ENCODE measurements at places on chromosomes 5 and 9. TPM values are rescaled to one million over a fixed set of nuclear protein-coding genes. Genes with fewer than 3 reads are reported as not detected.

The C5orf52 gene
- not detected for total RNA-seq

The TOR1A gene
- total RNA-seq = 26.3 TPM

The ADAMTS6 gene
- total RNA-seq = 20.3 TPM

The IFNA13 gene
- not detected for total RNA-seq

The BTNL9 gene
- 6.3 TPM for total RNA-seq

The PPP3R2 gene
- 0.59 TPM for total RNA-seq

DNA sequence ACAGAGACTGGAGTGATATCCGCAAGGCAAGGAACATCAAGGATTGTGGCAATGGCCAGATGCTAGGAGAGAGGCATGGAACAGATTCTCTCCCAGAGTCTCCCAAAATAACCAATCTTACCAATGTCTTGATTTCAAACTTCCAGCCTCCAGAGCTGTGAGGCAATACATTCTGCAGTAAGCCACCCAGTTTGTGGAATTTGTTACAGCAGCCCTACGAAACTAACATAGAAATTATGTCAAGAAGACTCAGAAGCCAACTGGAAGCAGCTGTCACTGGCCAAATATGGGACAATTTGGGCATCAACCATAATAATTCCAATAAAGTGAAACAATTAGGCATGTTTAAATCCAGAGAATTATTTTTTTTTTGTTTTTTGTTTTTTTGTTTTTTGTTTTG lies 271.1 kb downstream of the NDUFS4 start:
- no peak for DNase-seq

DNA sequence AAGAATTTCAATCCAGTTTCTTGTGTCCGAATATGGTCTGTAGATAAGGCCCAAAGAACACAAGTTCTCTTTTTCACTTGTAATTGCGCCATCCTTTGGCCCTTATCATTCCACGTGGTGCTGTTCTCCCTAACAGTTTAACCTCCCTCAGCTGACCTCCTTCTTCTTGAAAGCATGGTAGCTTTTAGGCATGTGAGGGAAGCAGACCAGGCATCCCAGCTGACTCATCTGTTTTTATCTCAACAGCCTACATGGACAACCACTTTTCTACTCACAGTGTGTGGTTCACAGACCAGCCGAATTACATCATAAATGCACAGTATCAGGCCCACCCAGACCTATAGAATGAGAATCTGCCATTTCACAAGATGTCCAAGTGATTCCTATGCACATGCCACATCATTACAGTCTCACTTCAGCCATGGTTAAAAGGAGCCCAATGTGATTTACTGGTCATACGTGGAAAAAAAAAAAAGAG lies 26.9 kb upstream of the PLIN2 start:
- DNase-seq = no peak

- DNase-seq = no peak
Measured at GRCh38 chr9:14455243-14455642, 141.3 kb upstream of the NFIB start.

The SPINK6 gene
- total RNA-seq = not detected

The LCN12 gene
- total RNA-seq = 0.20 TPM

DNA sequence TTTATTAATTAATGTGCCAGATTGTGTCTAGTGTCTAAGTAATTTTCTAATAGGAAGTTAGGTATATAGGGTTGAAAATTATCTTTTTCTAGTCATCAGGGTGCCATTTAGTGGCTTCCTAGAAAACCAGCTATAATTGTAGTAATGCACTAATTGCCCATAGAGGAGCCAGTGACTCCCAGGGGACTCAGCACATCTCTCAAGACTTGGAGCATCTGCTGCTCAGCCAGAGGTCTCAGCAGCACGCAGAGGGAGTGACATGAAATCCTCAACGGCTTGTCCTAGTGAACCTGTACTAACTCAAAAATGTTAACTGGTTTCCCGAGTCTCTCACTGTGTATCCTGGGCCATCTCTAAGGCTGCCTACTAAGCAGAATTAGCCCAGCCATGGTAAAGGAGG lies 78.2 kb upstream of the MAN2A1 start:
- DNase-seq = no peak

The LMBRD2 gene
- total RNA-seq = 56.5 TPM

The AMBP gene
- not detected for total RNA-seq

The MAMDC4 gene
- 9.3 TPM for total RNA-seq

The PCDHA11 gene
- 10.8 TPM for total RNA-seq

GRCh38 chr9:33130961-33131789 lies 36.0 kb downstream of the B4GALT1 start:
- no peak for DNase-seq

The CDC20B gene
- total RNA-seq = 1.9 TPM

DNA sequence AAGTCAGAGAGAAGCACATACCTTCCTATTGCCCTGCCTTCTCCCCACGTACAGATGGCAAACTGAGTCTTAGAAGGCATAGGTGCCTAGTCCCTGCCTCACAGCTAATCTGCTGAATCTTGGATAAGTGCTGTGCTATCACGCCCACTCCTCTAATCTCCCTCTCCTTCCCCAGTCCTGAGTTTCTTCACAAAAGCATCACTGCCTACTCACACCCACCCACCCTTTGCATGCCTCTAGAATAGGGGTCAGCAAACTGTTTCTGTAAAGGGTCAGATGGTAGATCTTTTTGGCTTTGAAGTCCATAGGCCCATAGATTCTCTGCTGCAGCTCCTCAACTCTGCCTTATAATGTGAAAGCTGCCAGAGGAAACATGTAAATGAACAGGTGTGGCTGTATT lies 23.2 kb upstream of the JADE2 start:
- DNase-seq = no peak

The LRRC26 gene
- total RNA-seq = 0.30 TPM

DNA sequence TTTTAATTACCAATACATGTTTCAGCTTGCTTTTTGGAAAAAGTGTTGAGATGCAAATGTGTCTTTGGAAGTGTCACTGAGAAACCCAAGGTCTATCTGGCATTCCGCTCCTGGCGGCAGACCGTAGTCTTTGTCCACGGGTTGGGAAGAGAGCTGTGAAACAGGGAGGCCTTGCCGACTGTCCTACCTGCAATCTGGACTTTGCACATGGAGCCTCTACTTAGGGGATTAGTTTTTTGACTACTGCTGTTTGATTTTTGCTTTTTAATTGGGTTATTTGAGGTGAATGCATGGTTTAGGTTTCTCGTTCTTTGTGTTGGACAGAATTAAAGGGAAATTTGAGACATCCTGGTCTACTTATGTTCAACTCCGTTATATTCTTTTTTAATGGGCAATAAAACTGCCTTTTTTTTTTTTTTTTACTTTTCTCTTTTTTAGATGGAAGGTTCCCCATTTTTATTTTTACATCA lies 25.7 kb downstream of the TRIO start:
- no peak for DNase-seq

- DNase-seq = no peak
Measured at GRCh38 chr5:108878756-108879155, 131.1 kb downstream of the FER start.

DNA sequence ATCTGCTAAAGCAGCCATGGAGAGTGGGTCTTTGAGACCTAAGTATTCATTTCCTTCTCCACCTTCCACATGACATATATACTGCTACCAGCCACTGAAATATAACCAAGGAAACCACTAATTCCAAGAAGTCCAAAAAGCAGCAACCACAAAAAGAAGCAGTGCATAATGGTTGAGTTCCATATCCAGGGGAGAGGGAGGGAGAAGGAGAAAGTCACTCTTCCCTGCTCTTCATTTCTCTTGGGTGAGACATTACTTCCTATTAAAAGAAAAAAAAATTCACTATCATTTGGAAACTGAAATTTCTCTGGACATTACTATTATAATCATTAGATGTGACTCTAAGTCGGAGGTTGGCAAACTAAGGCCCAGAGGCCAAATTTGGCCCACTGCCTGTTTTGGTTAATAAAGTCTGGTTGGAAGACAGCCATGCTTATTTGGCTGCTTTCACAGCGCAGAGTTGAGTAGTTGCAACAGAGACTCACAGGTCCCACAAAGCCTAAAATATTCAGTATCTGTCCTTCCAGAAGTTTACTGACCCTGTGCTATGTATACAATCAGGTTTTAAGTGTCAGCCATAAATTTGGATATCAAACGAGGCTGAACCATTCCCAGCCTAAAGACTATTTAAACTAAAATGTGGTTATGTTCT lies 168.6 kb downstream of the MPDZ start:
- DNase-seq = peak; percentile 80

GRCh38 chr9:127694890-127695720 lies 11.7 kb upstream of the CFAP157 start:
- DNase-seq = no peak

The IGIP gene
- total RNA-seq = 34.4 TPM

- DNase-seq = no peak
Measured at GRCh38 chr9:86801246-86801645, 146.1 kb downstream of the GAS1 start.

DNA sequence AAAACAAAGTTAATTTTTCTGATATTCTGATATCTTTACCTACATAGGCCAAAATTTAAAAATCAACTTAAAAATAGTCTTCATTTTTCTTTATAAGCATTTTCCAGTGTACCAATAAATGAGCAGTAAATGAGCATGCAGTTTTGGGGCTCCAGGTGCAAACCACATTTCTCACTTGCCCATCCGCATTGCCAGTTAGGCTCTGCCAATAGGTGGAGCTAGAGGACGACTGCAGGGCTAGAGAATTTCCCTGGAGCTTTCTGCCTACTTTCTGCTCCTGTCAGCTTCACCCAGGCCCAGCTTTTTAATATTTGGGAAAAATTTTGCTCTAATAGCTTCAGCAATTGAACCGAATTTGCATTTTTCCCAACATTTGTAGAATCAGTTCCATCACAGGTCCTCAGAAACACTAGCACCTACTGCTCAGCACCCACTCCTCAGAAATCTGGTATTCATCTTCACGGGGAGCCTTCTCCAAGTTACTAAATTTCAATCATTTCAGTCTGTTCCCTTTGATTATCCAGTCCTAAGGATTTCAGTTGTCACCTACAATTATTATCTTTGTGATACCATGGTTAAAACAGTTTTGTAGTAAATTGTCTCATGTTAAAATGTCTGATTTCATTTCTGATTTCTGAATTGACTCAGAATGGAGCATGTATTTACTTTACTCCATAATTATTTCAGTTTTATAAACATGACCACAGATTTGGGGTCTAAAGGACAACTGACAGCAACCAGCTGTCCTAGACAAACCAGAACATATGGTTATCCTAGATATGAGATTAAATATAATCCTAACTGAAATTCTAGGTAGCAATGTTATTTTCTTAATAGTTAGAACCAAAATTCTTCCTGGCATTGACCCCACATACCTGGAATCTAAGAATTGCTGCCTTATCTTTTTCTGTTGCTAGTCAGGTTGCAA lies 104.6 kb upstream of the FAM174A start:
- no peak for DNase-seq

- no peak for DNase-seq
Measured at GRCh38 chr9:69516353-69517322, 155.5 kb downstream of the APBA1 start.

The NSD1 gene
- 72.8 TPM for total RNA-seq

DNA sequence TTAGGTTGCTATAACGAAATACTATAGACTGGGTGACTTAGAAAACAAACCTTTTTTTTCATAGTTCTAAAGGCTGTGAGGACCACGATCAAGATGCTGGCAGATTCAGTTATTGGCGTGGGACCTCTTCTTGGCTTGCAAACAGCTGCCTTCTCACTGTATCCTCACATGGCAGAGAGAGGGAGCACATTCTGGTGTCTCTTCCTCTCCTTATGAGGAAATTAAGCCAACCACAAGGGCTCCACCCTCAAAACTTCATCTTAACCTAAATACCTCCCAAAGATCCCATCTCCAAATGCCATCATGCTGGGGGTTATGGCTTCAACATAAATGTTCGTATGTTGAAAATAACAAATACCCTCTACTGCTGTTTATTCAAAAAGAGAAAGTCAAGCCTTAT lies 197.1 kb downstream of the CEMIP2 start:
- no peak for DNase-seq

The RNF38 gene
- total RNA-seq = 37.3 TPM

- DNase-seq = no peak
Measured at GRCh38 chr9:86287013-86287412, 4.7 kb upstream of the ISCA1 start.

- no peak for DNase-seq
Measured at GRCh38 chr5:134103397-134103796, 11.1 kb upstream of the TCF7 start.

- DNase-seq = no peak
Measured at GRCh38 chr5:127839496-127840197, 136.5 kb downstream of the CCDC192 start.

The NR5A1 gene
- total RNA-seq = 0.10 TPM

The MAPKAP1 gene
- total RNA-seq = 44.5 TPM

The PDE8B gene
- 17.0 TPM for total RNA-seq

The NOP16 gene
- 5.2 TPM for total RNA-seq

- no peak for DNase-seq
Measured at GRCh38 chr9:116715751-116716150, 28.6 kb downstream of the TRIM32 start.

The C9orf50 gene
- 0.44 TPM for total RNA-seq

The TMEM232 gene
- total RNA-seq = 20.3 TPM

DNA sequence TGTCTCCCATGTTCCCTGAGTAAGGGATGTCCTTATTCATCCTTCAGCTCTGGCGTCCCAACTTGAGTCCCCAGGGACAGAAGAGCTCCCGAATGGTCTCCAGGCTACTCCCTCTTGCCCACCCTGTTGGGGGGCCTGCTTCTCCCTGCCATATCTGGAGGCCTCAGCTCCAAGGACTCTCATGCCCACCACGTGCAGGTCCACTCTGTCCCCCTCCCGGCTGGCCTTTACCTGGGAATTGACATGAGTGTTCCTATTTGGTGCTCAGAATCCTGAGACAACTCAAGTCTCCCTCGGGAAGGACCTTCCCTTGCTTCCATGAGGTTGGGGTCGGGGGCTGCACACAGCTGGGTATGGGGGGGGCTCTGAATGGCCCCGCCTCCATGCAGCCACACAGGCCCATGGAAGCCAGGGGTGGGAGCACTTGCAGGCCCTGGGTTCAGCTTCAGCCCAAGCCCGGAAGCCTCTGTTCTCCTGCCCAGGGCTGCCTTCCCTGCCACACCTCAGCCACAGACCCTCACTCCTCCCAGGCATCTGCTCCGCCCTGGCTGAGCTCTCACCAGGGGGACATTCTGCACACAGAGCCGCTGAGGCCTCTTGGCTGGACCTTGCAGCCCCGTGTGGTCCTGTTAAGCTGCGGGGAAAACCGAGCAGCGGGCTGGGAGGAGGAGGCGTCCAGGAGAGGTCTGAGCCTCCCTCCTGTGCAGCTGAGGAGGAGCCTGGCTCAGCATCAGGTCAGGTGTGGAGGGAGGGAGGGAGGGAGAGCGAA lies 121.9 kb downstream of the PHF2 start:
- DNase-seq = no peak

Measured in spinal cord (tissue), 10 donors.